ENCODE measurements at places on chromosomes 7 and 10.

GRCh38 chr10:104099269-104099668 is 13.6 kb upstream of the COL17A1 start:
- DNase-seq: no peak

- no peak for DNase-seq
Measured at GRCh38 chr10:127353544-127353943, 157.2 kb upstream of the INSYN2A start.

DNA sequence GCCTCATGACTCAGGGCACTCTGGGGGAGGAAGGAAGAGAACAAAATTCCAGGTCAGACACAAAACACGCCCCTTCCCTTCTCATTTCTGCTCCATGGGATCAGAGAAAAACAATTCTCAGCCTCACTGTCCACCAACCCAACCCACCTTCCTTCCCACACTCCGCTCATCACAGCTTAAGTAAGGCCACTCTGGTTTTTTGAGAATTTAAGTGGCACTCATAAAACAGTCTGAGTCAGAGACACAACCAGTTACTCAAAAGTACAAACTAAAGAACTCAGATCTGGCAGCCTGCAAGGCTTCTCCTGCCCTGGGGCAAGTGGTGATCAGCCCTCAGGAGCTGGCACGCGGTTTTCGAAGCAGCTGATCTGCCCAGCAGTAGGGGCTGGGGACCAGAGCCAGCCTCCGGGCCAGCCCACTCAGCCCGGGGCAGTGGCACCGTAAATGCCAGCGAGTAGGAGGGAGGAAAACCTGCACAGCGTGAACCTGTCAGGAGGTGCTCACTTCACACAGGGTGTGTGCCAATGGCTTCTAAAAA is 39.1 kb upstream of the ABLIM1 start:
- no peak for DNase-seq

DNA sequence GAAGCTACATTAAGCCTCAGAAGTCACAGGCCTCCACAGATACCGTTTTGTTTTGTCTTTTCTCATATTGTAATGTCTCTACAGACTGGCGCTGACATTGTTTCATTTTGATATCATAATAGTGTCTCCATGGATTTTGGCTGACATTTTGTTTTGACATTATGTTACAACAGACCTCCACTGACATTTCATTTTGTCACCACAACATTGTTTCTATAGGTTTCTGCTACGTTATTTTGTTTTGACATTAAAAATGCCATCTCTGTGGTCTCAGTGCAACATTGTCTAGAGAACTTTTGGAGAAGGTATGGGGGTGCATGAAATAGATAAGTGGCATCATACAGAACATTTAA is 666.8 kb downstream of the PARD3 start:
- DNase-seq: no peak
